ENCODE measurements at places on chromosomes 3 and 15. TPM values are rescaled to one million over a fixed set of nuclear protein-coding genes. Genes with fewer than 3 reads are reported as not detected.

- DNase-seq, result peak; percentile 77
These were observed 524.1 kb upstream of the CFAP20DC start for GRCh38 chr3:59573911-59574310.

- no peak for DNase-seq
These were observed 149.4 kb upstream of the WNT5A start for GRCh38 chr3:55636300-55637195.

GPR171 gene
- total RNA-seq, result not detected

DNA sequence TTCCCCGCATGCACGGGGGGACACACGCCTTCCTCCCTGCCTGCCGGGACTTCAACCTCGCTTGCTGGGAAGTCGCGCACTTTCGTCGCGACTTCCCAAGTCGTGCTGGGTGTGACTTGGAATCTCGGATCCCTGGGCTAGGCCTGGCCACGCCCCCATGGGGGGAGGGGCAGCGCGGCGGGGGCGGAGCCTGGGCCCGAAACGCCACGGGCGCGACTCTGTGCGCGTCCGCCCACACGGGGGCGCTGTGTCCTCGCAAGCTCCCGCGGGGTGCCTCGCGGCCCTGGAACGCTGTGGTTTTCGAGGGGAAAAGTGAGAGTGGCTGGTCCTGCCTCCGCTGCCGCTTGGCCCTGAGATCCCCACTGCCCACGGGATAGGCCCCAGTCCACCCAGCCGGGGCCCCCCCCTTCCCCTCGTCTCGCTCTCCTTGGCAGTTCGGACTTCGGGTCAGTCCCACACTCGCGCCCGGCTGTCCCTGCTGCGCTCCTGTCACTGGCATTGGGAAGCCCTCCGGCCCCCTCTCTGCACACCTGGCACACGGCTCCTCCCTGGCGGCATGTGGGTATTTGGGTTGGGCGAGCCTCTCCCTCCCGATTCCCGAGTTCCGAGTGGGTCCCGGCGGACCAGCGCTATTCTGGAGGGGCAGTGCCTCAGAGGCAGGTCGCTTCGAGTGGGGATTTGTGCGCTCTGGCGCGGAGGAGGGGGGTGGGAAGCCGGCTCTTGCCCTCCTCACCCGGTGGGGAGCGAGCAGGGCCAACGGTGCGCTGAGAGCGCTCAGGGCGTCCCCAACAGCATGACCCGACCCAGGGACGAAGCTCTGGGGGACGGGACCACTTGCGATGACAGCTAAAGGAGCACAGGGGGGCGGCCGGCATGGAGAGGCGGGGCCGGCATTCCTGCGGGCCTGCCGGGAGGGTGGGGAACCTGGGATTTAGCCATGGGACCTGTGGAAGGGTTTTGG is 23.6 kb downstream of the SEC61A1 start:
- DNase-seq, result no peak

GRCh38 chr15:51629612-51630011 is 7.0 kb upstream of the DMXL2 start:
- DNase-seq, result no peak

GRCh38 chr3:5140839-5141238 is 18.7 kb downstream of the ARL8B start:
- DNase-seq, result no peak

GRCh38 chr15:39874890-39875549 is 45.0 kb downstream of the GPR176 start:
- DNase-seq, result no peak

DNA sequence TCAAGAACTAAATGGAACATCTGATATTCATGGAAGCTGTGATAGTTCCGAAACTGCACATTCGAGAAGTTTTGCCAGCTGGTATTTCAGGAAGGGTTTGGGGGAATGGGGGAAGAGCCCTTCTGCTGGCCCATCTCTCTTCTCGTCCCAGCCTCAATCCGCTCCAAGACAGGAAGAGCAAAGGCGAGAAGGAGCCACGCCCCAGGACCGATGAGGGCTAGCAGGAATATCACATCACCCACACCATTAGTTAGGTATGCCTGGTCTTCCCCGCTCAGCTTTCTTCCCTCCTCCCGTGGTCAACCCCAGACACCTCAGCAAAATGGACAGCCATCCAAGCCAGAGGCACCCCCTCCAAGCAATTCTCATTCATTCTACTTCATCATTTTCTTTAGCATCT is 14.9 kb upstream of the PCSK6 start:
- DNase-seq, result no peak

DNA sequence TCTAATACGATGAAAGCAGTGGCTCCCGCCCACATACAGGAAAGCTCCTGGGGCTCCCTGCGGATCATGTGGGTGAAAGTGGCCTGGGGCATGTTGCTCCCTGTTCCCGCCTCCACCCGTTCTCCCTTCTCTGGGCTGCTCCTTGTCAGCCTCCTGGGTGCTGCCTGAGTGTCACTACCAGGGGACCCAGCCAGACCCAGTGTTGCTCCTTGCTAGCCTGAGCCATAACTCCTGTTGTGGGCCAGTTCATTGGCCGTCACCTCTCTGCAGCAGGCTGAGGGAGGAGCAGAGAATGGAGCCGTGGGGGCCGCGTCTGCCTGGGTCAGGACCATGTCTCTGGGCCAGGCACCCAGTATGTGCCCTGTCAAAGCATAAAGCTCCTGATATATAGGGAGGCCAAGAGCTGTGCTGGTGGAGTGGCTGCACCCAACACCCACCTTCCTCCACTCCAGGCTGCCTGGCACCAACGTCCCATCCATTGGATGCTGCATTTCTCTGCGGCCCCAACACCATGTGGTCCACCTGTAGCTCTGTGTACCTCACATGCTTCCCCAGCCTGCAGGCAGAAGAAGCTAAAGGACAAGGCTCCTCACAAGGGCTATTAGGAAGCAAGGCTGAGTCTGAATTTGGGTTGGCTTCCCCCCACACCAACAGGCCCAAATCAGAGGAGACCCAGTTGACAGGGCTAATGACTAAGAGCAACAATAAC is 40.5 kb downstream of the KLF13 start:
- DNase-seq, result no peak

- no peak for DNase-seq
These were observed 21.9 kb upstream of the CACNA2D2 start for GRCh38 chr3:50525191-50525910.

COL8A1 gene
- 60.5 TPM for total RNA-seq

GRCh38 chr3:105436687-105437086 is 70.0 kb downstream of the ALCAM start:
- peak; percentile 19 for DNase-seq

CSK gene
- total RNA-seq, result 35.2 TPM

TRIM42 gene
- not detected for total RNA-seq

- no peak for DNase-seq
These were observed 19.4 kb downstream of the RPLP1 start for GRCh38 chr15:69472046-69472445.

- DNase-seq, result no peak
These were observed 99.4 kb upstream of the TSC22D2 start for GRCh38 chr3:150308481-150309256.

DNA sequence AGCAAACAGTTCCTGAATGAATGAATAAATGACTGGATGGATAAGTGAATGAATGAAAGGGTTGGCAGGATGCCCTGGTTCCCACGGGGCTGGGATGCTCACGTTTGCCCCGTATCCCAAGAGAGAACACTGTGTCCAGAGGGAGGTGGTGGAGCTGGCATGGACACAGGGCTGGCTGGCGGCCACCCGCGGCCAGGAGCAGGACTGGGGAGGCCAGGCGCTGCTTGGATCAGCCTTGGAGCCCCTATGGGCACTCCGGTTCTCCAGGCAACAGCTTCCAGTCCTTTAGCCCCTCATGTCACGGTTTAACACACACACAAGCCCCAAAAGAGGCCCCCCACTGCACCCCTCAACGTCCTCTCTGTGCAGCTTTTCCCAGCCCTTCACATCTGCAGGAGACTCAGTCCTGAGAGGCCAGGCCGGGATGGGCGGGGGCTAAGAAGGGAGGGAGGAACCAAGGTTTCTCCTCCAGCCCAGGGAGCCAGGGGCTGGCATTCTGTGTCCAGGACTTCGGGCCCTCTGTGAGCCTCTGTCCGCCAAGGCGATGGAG is 86.0 kb upstream of the ALDH1L1 start:
- DNase-seq, result no peak

DNA sequence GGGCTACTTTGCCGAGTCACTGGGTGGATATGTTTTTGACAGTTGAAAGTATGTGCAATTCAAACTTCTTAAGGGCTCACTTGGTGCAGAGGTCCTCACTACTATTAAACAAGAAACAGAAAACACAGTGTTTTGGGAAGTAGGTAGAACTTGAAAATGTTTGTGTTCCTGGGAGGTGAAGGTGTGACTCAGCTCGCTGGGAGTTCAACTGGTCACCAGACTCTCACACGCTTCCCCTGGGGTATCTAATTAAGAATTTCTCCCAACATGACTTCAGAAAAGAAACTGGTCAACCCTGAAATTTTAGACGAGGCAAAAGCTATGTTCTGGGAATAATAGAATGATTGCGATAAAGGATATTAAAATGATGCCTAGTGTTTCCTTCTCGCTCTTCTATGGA is 1039.8 kb upstream of the SEMA6D start:
- DNase-seq, result peak; percentile 42

CCR8 gene
- not detected for total RNA-seq

DNA sequence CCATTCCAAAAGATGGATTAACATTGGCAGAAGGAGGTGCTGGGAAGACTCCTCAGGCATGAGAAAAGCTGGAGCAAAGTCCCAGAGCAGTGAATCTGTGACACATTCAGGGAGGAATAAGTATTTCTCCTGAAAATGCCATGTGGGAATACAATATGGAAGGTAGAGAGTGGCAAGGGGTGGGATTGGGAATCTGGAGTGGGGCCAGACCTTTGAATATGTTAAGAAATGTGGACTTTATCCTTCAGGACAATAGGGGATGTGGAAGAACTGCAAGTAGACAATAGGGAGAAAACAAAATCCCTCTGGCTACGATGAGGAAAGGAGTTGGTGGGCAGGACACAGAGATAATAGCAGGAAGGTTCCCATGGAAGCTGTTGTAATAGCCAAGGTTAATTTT is 305.6 kb upstream of the TGFBR2 start:
- no peak for DNase-seq
